ENCODE measurements at places on chromosomes 4 and X. TPM values are rescaled to one million over a fixed set of nuclear protein-coding genes. Genes with fewer than 3 reads are reported as not detected.

DNA sequence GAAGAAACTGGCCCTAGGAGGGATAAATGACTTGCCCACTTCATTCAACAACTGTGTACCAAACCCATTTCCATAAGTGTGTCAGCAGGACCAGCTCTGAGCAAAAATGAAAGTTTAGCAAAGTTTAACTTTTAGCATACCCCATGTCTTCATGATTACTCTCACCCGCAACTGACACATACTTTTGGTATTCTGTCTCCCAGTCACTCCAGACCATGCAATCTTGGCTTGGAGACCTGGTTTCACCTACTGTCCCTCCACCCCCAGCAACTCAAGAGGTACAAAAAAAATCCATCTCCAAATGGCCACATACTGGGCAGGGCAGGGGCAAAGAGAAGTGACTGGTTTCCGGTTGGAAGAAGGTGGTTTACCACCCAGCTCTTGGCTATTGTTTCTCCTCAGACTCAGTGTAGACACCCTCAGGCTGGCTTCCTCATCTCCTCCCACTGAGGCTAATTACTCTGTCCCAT, 79.8 kb downstream of the RLIM start:
- DNase-seq, result no peak

DNA sequence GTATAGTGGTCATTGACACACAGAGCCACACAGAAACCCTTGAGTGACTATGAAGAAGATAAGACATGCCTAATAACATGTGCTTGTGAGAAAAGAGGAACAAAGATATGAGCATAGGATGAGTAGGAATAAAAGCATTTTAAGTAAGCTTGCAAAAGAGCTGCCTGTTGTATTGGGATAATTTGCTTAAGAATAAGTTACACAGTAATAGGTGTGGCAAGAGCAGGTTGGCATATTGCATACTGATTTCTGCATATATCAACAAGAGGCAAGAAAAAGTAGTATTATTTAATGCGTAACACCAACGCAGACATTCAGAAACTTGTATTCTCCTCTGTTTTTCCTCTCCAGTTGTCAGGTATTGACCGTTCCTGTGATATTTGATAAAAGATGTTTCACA, 111.5 kb upstream of the UGT8 start:
- no peak for DNase-seq

DNA sequence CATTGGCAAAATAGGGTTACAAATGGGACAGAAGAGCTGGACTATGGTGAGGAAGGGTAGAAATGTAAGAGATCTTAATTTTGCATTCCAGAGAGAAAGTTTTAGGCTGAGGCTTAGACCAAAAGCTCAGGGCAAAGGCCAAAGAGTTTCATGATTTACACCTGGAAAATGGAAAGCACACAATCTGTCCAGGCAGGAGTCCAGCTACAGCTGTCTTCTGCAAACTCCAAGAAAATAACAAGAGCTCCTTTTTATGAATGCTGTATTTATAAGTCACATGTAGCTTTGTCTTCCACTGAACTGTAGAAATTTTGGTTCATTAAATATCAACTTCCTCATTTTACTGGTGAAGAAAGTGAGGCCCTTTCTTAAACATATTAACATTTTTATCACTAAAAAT, 288.0 kb upstream of the ATOH1 start:
- DNase-seq, result no peak

- DNase-seq, result no peak
These were observed 981.3 kb downstream of the C4orf33 start for GRCh38 chr4:130077275-130077674.

The PRPS1 gene
- 104 TPM for total RNA-seq

The RRH gene
- total RNA-seq, result not detected

DNA sequence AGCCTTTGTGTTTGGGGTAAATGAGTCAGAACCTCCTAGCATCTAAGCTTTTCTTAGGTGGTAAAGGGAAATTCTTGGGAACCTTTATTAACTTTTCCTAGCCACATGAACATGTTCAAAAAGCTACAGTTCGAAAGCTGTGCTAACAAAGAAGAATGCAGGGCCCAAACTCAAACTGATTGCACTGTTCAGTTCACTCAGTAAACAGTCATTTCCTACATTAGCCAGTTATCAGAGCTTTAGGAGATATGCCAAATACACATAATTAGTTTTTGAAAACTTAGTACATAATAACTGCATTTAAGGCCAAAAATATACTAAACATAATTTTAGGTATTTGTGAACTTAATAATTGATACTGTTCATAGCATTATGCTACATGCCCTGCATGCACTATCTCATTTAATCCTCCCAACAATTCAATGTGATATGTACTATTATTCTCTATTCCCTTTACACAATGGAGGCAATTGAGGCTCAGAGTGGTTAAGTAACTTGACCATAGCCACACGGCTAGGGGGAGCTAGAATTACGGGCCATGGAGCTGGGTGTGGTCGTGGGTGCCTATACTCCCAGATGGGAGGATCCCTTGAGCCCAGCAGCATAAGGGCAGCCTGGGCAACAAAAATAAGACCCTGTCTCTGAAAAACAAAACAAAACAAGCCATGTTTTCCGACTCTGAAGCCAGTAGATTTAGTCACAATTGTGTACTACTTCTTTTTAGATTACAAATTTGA, 43.9 kb upstream of the PDGFRA start:
- DNase-seq, result no peak

GRCh38 chr4:39308611-39309010, 57.6 kb downstream of the RFC1 start:
- DNase-seq, result no peak

The TRPC5OS gene
- not detected for total RNA-seq

- no peak for DNase-seq
These were observed 192.2 kb downstream of the FGF13 start for GRCh38 chrX:138519296-138519695.

The PDGFC gene
- not detected for total RNA-seq

DNA sequence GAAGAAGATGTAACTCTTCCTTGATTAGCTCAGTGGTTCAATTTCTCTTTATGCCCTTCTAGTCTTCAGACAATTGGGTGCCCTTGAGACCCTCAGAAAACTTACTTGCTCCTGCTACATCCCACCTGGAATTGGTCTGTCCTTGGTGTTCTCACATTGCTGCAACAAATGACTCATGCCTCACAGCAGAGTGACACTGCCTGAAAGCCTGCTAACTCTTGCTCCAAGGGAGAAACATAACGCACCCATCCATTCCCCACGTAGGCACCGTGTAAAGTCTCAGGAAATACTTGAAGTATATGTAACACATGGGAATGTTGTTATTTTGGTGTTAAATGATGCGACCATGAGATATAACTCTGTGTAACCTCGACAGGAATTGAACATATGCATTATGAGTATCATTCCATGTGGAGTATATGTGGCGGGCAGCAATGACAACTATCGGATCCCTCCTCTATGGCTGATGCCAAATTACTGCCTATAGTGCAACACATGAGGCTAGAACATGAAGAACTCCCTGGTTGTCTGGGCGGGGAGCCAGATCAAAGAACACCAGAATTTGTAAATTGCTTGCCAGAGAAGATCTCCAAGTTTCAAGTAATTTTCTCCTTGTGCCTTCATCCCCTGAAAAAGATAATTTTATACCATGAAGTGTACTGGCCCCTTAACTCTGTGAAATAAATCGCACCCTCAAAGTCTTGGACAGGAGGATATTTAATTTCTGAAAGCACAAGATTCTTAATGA, 231.3 kb upstream of the STK26 start:
- no peak for DNase-seq

GRCh38 chrX:1336331-1336943, at the start of gene IL3RA:
TSS of gene IL3RA (plus strand) at chrX:1336785. CDS start at chrX:1341766, 4,981 bp downstream.
- DNase-seq, result peak; percentile 76

The EDA2R gene
- total RNA-seq, result 0.95 TPM

The PPP1R3F gene
- 3.4 TPM for total RNA-seq

GRCh38 chr4:34644579-34645115, 1599.7 kb downstream of the ARAP2 start:
- no peak for DNase-seq

- no peak for DNase-seq
These were observed 37.2 kb upstream of the TMEM131L start for GRCh38 chr4:153428941-153429475.

DNA sequence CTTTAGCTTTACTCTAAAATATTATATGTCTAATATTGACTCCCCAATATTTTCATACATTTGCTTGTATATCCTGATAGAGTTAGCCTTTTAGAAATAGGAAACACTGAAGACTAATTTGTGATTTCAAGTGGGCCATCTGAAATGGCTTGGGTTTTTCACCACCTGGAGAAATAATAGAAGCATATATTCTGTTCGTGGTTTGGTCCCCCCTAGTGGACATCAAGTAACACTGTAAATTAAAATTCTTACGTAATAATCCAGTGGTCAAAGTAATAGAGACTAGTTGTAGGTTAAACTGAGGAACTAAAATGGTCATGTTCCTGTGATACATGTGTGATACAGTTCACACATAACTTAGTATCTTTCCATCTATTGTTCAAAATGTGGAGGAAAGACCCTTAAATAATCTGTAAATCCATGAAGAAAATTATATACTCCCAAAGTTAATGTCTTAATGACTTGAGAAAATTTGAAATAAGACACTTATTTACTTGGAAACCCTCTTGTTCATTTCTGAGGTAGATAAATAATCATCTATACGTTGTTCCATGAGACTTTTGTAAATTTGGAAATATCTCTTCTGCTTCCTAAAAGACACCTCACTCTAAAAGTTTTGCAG, 79.8 kb upstream of the SMARCAD1 start:
- DNase-seq, result no peak

The GPRASP3 gene
- total RNA-seq, result 2.5 TPM

DNA sequence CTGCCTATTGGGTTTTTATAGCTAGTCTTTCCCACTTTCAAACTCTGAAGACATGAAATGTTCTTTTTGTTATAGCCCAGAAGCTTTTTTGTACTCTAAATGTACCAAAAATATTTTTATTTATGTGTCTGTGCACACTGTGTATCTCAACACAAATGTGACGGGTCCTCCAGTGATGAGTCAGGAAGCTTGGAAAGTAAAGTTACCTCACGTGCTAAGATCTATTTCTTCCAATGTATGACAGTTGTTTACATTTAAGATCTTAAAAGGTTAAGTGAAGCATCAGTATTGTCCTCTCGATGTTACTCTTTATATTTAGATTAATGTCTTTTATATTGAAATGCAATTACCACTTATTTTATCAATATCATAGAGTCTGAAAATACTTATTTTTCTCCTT, 29.1 kb upstream of the PRSS12 start:
- DNase-seq, result no peak

- DNase-seq, result no peak
These were observed 24.6 kb upstream of the NWD2 start for GRCh38 chr4:37219990-37220389.

DNA sequence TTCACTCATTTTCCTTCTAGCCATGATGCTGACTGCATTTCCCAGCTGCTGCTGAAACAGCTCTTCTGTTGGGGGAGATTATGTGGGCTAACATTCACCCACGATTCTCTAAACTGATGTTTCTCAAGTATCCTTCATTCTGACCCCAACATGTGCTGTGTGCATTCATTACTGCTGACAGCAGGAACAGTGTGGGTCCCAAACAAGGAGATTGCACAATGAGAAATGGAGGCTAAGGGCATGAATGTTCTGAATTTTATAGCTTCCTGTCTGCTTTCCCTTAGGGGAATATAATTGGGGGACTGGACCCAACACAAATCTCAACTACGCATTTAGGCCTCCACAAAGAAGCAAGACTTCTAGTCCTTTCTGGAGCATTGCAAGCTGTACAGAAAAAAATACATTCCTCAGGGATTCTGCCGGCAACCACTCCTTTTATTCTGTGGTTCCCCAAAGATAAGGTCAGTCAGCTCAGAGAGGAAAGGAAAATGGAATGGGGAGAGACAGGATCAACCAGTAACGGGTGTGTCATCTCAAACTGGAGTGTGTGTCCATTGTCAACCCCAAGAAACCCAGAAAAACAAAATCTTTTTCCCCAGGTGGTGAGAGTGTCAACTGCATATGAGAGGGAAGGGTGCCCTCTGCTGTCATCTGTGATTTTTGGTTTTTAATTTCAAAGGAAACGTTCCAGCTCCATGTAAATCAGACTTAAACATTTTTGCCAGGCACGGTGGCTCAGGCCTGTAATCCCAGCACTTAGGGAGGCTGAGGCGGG, 81.5 kb upstream of the EGFL6 start:
- DNase-seq, result no peak

The SOWAHD gene
- total RNA-seq, result not detected

DNA sequence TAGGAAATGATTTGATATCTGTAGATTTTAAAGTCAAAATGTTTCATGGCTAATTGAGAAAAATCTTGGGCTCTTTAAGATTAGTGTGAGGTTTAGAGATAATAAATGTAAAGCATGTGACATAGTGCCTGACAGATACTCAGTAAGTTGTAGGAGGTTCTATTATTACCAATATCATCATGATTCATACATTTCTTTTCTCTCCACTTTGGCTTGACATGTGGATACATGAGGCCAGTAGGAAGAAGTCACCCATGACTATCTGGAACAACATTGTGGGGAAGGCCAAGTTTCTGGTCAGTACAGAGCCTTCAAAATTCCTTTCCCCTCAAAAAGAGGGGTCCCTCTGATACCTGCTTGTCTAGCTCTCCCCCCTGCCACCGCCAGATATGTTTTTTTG, 91.2 kb upstream of the SORBS2 start:
- DNase-seq, result no peak

- no peak for DNase-seq
These were observed 419.9 kb downstream of the SPRY1 start for GRCh38 chr4:123816462-123816861.

DNA sequence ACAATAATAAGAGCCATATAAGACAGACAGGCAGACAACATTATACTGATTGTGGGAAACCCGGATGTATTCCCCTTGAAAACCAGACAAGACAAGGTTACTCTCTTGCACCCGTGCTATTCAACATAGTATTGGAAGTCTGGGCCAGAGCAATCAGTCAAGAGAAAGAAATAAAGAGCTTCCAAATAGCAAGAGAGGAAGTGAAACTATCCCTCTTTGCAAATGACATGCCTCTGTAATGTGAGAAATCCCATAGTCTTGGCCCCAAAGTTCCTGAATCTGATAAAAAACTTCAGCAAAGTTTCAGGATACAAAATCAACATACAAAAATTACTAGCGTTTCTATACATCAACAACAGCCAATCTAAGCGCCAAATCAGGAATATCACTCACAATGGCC, 102.1 kb downstream of the DCAF12L2 start:
- no peak for DNase-seq

DNA sequence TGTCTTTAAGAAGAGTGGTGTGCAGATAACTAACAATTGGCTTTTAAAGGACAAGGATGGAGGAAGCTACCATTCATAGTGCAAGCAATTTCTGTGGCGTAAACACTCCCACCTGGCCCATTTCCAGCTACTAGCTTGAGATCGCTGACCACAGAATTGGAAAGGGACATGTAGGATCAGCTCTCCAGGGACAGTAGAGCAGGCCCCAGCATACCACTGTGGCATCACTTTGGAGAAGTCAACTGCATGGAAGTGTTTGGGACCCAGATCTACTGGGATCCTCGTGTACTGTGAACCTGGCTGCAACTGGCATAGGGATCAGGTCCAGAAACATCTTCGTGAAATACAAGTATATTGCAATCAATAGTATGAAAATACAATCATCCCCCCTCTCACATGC, 515.0 kb downstream of the INPP4B start:
- no peak for DNase-seq

Measured in natural killer cell treated with Interleukin-12 subunit alpha and Interleukin-12 subunit beta and Interleukin-15 and Interleukin-18, amount 100 ng/mL, for 72 hours (primary cell).